Nephron progenitor cell (in vitro differentiated cells): ENCODE measurements at places on chromosomes 12 and 14.

- no peak for DNase-seq
- no peak overlapping the region for H3K27ac ChIP-seq
Observed at GRCh38 chr14:38777401-38777800, 325.6 kb downstream of the SEC23A start.

- H3K4me3 ChIP-seq = no peak overlapping the region
- no peak for DNase-seq
- H3K4me1 ChIP-seq = peaks cover 7% of the 10 kb centered on the region
- no peaks in the 10 kb centered on the region for H3K36me3 ChIP-seq
- H3K27ac ChIP-seq = no peak overlapping the region
Observed at GRCh38 chr12:52270541-52271070, 3.8 kb upstream of the KRT86 start.

DNA sequence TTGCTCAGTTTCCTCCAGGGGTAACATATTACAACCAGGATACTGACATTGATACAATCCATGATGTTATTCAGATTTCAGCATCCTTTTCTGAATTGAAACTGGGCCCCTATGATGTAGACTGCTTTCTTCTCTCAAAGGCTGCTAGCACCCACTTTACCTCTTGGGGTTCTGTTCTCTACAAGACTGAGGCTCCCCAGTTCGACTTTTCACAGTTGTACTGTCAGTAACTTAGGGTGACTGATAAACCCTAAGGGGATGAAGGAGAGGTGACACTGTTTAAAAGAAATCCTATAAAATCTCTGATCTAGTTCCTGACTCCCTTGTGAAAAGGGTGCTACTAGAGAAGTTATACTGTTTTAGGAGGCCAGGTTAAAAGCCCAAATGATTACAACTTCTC is 818 bp downstream of the VPS33A start:
- H3K36me3 ChIP-seq = peaks cover 22% of the 10 kb centered on the region
- peaks cover 9% of the 10 kb centered on the region for H3K27me3 ChIP-seq
- DNase-seq = no peak
- peak overlapping the region; percentile 99 for H3K27ac ChIP-seq
- peak overlapping the region; percentile 96 for H3K4me3 ChIP-seq

- H3K27me3 ChIP-seq = peaks cover 3% of the 10 kb centered on the region
- peaks cover 19% of the 10 kb centered on the region for H3K36me3 ChIP-seq
- no peak for DNase-seq
- peaks cover 42% of the 10 kb centered on the region for H3K4me1 ChIP-seq
- H3K27ac ChIP-seq = no peak overlapping the region
Observed at GRCh38 chr14:35406506-35407305, 2.2 kb upstream of the NFKBIA start.

DNA sequence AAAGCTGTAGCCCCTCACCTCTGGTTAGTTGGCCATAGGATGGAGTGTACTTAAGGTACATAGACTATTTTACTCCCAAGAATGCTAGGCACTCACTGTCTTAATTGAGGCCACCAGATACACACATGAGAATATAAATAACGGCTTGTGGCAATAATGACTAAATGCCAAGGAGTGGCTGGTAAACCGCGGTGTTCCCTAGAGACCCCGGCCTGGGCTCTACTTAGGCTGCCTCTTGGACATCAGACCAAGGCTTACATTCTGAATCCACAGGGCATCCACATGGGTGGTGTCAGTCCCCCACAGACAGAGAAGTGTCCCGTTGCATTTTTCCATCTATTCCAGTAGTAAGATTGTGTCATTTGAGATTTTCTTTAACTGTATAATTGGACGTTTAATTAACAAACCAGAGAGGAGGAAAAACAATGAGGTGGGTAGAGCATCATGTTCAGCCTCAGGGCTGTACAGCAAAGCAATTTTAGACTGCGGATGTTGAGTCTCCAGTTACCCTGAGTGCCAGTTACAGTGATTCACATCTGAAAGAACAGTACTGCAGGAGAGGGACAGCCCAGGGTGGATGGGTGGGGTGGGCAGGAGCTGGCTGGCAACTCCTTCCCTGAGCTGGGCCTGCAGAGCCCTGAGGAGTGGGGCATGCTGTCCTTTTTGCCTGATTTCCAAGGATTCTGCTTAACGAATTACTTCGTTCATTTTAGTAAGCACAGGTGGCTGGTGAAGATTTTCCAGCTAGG is 20.5 kb downstream of the CKB start:
- DNase-seq = no peak
- H3K27me3 ChIP-seq = no peaks in the 10 kb centered on the region
- H3K36me3 ChIP-seq = peaks cover 45% of the 10 kb centered on the region
- H3K27ac ChIP-seq = no peak overlapping the region
- H3K4me3 ChIP-seq = no peak overlapping the region

DNA sequence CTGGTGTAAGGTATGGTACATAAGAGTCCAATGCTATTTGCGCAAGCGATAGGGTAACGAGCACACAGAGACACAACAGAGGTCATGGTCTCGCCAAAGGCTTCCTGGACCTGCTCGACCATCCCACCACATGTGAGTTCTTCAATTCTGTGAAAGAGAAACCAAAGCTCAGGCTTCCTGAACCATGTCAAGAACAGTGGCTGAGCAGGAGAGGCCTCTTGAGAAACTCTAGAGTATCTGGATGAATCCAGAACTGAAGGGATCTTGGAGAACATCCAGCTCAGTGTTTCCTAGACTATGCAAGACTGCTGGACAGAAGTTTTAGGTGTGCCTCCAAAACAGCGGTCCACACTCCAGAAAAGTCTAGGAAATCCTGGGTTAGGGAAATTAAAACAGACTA is 114.5 kb downstream of the TRAFD1 start:
- H3K4me1 ChIP-seq = peaks cover 8% of the 10 kb centered on the region
- H3K27ac ChIP-seq = no peak overlapping the region
- no peak for DNase-seq
- no peaks in the 10 kb centered on the region for H3K27me3 ChIP-seq
- H3K36me3 ChIP-seq = peaks cover 65% of the 10 kb centered on the region
- H3K4me3 ChIP-seq = no peak overlapping the region

DNA sequence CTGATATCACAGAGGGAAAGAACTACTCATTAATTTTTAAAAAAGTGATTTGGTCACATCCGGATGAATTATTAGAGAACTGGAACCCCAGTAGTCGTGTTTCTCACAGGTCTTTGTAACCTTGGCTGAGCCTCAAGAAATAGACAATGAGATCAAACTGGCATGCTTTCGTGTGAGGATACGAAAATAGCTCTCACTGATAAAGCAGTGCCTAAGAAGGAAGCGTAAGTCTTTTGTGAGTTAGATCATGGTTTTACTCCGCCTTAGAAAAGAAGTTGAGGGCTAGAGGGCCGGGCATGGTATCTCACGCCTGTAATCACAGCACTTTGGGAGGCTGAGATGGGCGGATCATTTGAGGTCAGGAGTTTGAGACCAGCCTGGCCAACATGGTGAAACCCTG is 33.8 kb upstream of the GALNT16 start:
- H3K36me3 ChIP-seq = peaks cover 14% of the 10 kb centered on the region
- no peak for DNase-seq
- no peaks in the 10 kb centered on the region for H3K4me1 ChIP-seq
- no peaks in the 10 kb centered on the region for H3K27me3 ChIP-seq

GRCh38 chr12:100381379-100381778 is 24.5 kb downstream of the SLC17A8 start:
- H3K27me3 ChIP-seq = peaks cover 6% of the 10 kb centered on the region
- H3K36me3 ChIP-seq = no peaks in the 10 kb centered on the region
- H3K4me3 ChIP-seq = no peak overlapping the region
- H3K4me1 ChIP-seq = peaks cover 5% of the 10 kb centered on the region
- H3K27ac ChIP-seq = no peak overlapping the region
- no peak for DNase-seq

GRCh38 chr14:81295958-81296923 is 75.5 kb upstream of the GTF2A1 start:
- H3K4me3 ChIP-seq = no peak overlapping the region
- H3K4me1 ChIP-seq = no peaks in the 10 kb centered on the region
- H3K27me3 ChIP-seq = no peaks in the 10 kb centered on the region
- H3K36me3 ChIP-seq = peaks cover 5% of the 10 kb centered on the region

DNA sequence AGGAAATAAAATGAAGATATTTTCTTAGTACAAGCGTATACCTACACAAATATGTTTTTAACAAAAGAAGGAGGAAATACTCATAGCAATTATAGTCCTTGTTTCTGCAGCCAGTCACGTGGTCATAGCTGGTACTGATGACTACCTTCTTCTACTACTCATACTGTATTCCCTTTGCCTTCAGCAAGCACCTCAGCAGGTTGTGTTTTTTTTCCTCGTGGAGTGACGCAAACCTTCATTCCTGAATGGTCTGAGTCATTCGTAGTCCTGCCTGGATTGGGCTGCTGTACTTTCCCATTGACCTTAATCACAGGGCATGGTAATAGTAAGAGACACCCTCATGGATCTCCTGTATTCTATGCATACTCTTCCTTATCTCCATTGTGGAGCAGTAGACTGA is 25.7 kb upstream of the SLC16A7 start:
- no peak overlapping the region for H3K4me3 ChIP-seq
- H3K27ac ChIP-seq = no peak overlapping the region
- DNase-seq = no peak
- H3K4me1 ChIP-seq = no peaks in the 10 kb centered on the region
- no peaks in the 10 kb centered on the region for H3K36me3 ChIP-seq
- peaks cover 7% of the 10 kb centered on the region for H3K27me3 ChIP-seq

DNA sequence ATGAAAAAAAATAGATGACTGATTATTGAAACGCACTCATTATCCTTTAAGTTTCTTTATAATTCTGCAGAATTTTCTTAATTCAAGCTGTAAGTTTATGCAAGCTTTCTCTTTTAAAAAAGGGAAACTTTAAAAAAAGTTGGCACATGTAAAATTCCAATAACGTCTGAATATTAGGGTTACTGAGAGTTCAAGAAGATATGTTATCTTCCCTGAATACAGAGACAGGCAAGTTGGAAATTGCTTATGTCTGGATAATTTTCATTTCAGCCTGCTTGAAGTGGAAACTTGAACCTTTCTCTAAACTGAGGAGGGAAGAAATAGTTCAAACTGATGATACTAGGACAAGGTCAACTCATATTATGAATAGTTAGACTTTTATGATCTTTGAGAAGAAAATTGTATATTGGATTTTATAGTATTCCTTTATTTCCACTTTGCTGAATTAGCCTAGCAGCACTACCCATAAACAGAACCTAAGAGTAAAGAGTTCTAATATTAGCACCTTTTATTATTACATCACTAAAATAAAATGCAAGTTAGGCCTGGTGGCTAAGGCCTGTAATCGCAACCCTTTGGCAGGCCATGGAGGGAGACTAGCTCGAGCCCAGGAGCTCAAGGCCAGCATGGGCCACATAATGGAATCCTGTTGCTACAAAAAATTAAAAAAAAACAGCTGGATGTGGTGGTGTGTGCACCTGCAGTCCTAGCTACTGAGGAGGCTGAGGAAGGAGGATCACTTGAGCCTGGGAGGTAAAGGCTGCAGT is 288.0 kb downstream of the TRHDE start:
- H3K4me3 ChIP-seq = no peak overlapping the region
- H3K4me1 ChIP-seq = peaks cover 5% of the 10 kb centered on the region
- H3K36me3 ChIP-seq = no peaks in the 10 kb centered on the region
- H3K27me3 ChIP-seq = no peaks in the 10 kb centered on the region
- DNase-seq = no peak

- DNase-seq = no peak
- H3K36me3 ChIP-seq = no peaks in the 10 kb centered on the region
- H3K4me1 ChIP-seq = peaks cover 5% of the 10 kb centered on the region
- H3K27me3 ChIP-seq = no peaks in the 10 kb centered on the region
Observed at GRCh38 chr12:70971001-70971794, 50.7 kb upstream of the PTPRR start.

DNA sequence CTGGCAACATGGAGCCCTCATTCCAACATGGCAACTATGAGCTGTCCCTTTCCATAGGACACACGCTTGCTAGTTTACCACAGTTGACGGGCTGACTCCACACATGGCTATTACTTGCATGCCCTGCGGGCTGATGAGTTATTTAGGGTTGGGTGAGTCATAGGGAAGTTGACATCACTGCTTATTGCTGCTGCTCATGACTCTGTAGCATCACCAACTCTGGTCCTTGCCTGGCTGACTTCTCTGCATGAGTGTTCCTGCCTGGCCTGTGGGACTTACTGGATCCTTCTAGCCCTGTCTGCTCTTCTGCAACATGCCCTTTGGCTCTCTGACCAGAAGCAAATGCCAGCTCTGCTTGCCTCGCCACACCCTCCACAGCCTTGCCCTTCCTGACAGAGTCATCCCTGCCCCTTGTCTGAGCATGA is 199.5 kb downstream of the ANO6 start:
- DNase-seq = no peak
- no peak overlapping the region for H3K27ac ChIP-seq
- H3K4me3 ChIP-seq = no peak overlapping the region
- H3K27me3 ChIP-seq = no peaks in the 10 kb centered on the region
- H3K4me1 ChIP-seq = no peaks in the 10 kb centered on the region

DNA sequence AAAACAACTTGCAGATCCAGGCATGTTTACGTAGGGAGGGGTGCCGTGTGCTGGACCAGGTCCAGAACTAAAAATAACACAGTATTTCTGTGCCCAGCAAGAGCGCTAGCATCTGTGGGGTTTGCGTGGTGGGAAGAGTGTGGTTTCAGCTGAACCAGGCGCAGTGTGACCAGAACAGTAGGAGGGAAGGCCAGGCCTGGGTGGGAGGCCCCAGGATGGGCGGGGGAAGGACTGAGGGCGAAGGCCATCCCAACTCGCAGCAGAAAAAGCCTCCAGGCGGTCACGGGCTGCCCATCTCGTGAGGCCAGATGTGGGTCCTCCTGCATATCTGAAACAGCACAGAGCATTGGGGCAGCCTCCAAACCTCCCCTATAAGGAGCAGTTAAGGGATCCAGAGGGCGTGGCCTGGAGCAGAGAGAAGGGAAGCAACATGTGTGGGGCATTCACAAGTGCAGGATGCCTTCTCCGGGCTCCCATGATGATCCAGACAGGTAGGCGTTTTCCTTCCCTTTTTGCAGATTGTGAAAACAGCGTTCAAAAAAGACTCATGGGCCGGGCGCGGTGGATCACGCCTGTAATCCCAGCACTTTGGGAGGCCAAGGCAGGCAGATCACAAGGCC is 17.8 kb upstream of the CD9 start:
- peaks cover 3% of the 10 kb centered on the region for H3K27me3 ChIP-seq
- no peak for DNase-seq
- H3K4me1 ChIP-seq = no peaks in the 10 kb centered on the region

- H3K4me3 ChIP-seq = no peak overlapping the region
- H3K36me3 ChIP-seq = no peaks in the 10 kb centered on the region
- H3K27me3 ChIP-seq = peaks cover 71% of the 10 kb centered on the region
- H3K4me1 ChIP-seq = peaks cover 9% of the 10 kb centered on the region
- no peak for DNase-seq
Observed at GRCh38 chr14:104930526-104931303, 6.0 kb downstream of the PLD4 start.

DNA sequence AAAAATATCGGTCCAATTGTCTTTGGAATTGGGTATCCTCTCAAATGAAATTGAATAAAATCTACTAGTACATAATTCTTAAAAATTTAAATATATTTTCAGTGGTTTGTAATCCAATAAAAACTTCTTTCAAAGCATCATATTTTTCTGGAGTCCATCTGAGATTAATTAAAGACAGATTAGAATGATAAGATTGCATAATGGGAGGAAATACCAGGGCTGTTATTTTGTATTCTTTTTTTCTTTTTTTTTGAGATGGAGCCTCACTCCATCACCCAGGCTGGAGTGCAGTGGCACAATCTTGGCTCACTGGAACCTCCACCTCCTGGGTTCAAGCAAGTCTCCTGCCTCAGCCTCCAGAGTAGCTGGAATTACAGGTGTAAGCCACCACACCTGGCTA is 103.8 kb downstream of the TMTC3 start:
- peaks cover 6% of the 10 kb centered on the region for H3K27me3 ChIP-seq
- H3K27ac ChIP-seq = no peak overlapping the region
- H3K4me1 ChIP-seq = no peaks in the 10 kb centered on the region
- no peak overlapping the region for H3K4me3 ChIP-seq

- DNase-seq = no peak
- peaks cover 18% of the 10 kb centered on the region for H3K36me3 ChIP-seq
- H3K27me3 ChIP-seq = no peaks in the 10 kb centered on the region
- H3K4me3 ChIP-seq = no peak overlapping the region
- no peaks in the 10 kb centered on the region for H3K4me1 ChIP-seq
- H3K27ac ChIP-seq = peak overlapping the region; percentile 77
Observed at GRCh38 chr12:1115484-1116231, 124.6 kb downstream of the ERC1 start.
